ENCODE measurements at places on chromosomes 2 and 18. TPM values are rescaled to one million over a fixed set of nuclear protein-coding genes. Genes with fewer than 3 reads are reported as not detected.

DNA sequence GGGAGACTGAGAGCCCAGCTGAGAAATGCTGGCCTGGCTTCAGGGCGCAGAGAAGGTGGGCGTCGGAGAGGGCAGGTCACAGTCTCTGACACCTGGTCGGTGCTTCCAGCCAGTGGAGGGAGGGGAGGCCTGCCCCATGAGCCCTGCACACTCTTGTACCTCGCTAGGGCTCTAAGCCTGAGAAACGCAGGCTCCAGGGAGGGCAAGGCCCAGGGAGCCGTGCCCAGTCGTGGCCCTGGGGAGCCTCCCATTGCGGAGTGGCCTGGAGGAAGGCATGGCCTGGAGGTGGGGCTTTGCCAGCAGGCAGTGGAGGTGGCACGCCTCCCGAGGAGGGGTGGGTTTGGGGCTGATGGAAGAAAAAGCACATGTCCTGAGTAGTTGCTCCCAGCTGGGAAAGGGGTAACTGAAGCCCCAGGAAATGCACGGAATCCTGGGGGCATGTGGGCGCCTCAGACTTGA lies 39.0 kb downstream of the MTERF4 start:
- no peak for DNase-seq

- DNase-seq = peak; percentile 93
Observed at GRCh38 chr2:233430081-233430480, 75.8 kb downstream of the DGKD start.

- no peak for DNase-seq
Observed at GRCh38 chr2:149732730-149733290, 145.2 kb upstream of the MMADHC start.

DNA sequence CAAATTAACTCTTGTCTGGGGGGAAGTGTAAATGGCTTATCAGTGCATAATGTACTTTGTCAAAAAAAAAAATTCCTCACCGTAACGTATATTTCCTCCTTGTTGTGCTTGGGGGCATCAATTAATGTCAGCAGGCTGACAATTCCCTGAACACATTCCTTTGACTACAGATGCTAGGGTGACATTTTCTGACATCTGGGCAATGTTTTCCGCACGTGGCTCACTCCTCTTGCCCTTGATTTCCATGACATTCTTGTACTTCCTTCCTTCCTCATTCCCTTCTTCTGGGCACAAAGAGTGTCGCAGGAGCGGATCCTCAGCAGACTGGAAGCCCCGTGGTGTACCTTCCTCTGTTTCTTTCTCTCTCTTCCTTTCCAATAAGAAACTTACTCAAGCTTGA lies 173.7 kb downstream of the SP3 start:
- no peak for DNase-seq

GRCh38 chr2:217555081-217555876 lies 447.5 kb downstream of the TNS1 start:
- DNase-seq = peak; percentile 68

- DNase-seq = no peak
Observed at GRCh38 chr2:105248316-105249070, 7.0 kb downstream of the GPR45 start.

- DNase-seq = no peak
Observed at GRCh38 chr2:13818002-13818401, 814.5 kb upstream of the LRATD1 start.

DNA sequence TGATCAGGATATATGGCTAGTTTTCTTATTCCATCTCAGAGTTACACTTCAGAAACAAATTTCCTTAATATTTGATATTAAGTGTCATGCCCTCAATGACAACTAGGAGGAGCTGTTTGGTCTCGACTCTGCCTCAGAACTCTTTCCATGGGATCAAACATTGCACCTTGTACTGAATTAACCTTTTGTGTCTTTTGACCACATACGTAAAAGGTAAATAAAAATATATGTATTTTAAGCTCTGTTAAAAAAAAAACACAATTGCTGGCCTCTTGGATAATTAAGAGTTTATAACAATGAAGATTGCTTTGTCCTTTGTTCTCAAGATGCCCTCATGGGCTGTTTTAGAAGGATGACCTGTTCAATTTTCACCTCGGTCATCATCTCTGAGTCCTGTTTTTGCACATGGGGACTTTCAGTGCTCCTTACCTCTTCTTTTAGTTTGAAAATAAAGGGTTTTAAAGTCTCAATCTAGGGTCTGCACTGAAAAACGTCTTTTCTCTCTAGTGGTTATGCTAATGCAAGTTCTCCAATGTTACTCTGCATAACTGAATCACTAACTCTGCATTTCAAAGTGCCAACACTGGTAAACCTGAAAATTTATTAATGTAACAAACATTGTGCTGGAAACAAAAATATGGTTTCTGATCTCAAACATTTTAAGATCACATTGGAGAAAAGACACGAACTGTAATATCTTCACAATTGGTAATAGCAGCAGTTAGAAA lies 18.8 kb upstream of the FN1 start:
- peak; percentile 55 for DNase-seq

DNA sequence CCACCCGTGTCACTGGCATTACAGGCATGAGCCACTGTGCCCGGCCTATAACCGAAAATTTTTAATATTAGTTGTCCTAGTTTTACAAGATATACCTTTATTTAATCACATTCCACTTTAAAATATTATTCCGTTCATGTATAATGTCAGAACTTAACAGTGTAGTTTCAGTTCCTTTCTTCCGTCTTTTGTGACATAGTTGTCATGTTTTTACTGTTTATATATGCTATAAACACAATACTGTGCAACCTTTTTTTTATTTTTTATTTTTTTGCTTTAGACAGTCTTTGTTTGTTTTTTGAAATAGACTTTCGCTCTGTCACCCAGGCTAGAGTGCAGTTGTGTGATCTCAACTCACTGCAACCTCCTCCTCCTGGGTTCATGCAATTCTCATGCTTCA lies 129.5 kb upstream of the TTC27 start:
- DNase-seq = no peak

Gene MGAT4A
- total RNA-seq = not detected

Measured in fibroblast of villous mesenchyme (primary cell).